ENCODE measurements at places on chromosomes 1 and 21.

DNA sequence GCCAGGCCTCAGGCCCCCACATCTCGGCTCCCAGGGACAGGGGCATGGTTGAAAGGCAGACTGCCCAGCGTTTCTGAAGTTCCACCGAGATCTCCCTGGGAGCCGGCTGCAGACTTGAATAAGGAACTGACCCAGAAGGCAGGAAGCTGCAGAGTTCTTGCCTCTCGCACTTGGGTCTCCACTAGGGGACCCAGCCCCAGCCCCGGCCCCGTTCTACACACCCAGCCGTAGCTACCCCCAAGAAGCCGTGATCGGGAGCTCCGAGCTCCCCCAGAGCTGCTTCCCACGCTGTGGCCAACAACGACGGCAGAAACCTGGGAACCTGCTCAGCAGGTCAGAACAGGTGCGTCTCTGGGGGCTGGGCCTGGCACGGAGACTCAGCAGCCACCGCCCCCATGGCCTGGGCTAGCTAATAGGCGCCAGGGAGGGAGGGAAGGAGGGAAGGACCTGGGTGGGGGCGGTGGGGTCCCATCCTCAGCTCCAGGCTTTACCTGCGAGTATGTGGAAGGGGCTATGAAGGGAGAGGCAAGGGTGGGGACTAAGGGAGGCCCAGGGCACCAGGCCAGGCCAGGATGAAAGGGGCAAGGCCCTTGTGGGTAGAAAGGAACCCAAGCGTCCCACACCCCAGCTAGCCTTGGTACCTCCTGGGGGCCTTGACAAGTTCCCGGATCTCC lies at the start of gene NECTIN4:
Gene NECTIN4 (minus strand): TSS at position 308 of the 674 bp plus-strand sequence. CDS start 262 bp downstream, at position 46.
- DNase-seq = no peak

DNA sequence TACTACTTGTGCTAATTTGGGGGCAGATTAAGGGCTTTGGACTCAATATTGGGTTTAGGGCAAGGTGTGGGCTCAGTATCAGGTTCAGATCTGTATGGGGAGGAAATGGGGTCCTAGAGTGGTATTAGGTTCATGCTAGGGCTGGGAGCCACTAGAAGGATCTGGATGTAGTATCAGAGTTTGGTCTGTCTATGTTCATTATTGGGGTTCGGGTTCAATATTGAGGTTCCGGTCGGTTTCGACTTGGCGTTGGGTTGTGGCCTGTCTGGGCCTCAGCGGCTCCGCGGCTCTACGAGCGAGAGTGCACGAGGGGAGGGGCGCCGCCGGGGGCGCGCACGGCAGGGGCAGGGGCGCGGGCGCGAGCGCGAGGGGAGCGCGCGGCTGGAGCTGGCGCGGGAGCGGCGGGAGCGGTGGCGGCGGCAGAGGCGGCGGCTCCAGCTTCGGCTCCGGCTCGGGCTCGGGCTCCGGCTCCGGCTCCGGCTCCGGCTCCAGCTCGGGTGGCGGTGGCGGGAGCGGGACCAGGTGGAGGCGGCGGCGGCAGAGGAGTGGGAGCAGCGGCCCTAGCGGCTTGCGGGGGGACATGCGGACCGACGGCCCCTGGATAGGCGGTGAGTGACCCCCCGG lies at the start of gene PTPRF:
Gene PTPRF (plus strand): TSS at position 401 of the 624 bp plus-strand sequence. CDS start 14,193 bp downstream, outside the sequence.
- DNase-seq = peak; percentile 91

DNA sequence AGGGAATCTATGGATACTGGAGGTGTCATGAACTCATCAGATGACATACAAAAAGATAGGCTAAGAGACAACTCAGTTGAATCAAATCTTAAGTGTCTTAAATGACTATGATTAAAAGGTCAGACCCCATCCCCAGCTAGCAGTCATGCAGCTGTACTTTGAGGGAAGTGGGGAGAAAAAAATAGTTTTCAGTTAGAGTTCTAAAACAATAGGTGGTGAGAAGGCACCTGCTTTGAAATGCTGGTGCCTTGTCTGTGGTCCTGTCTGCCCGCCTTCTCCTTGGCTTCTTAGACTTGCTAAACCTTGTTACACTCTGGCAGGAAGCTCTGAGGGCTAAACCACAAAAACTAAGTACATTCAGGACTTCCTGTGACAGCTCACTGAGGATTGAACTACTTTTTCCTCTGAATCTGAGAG lies 15.3 kb downstream of the CD2 start:
- no peak for DNase-seq

DNA sequence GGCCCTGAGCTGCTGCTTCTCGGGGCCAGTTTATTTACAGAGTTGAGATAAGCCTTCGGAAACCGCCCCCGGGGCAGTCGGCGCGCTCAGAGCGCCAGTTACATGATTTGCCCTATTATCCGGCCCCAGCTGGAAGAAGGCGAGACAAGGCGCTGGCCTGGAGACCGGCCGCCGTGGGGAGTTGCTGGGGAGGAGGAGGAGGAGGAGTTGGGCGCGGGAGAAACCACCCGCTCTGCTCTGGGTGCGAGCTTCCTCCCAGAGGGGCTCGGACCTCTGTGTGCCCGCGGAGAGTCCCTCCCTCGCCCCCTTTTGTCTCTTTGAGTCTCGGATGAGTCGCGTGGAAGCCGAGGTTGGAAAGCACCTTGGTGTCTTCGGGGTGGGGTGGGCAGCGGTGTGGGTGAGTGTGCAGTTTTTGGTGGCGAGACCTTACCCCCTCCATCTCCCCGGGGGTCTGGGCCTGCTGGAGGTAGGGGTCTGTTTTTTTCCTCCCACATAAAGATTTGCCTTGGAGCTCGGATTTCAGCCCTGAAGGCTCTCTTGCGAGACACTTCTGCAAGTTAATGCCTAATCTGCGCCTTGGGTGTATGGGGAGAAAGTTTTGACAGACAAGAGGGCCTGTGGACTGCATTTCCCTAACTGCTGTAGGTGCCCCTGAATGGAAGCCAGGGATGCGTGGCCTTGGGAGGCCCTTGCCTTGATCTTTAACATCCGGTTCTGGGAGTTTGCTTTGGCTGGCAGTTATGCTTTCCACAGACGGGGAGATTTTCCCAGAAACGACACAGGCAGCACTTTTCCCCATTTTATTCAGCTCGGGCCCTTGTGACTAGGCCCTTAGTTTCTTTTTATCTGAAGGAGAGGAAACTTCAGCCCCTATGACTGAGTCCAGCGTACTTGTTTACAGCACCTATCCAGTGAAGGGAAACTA lies 80.0 kb downstream of the NDUFS5 start:
- no peak for DNase-seq

DNA sequence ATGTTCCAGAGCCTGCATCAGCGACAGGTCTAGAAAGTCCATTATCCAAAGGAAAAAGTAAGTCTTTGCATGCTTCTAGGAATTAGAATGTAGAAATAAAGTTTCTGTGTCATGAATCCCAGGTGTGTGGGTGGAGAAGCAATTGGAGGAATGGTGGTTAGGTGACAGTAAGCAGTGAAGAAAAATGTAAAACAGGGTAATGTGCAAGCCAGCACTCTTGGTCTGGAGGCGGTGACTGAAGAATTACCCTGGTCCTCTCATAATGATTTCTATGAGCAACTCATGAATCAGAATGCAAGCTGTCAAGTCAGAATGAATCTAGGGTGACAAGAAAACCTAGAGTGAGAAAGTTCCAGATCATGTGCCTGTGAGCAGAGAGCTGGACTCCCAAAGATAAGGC lies 33.6 kb downstream of the PLPPR4 start:
- DNase-seq = no peak

GRCh38 chr1:159839116-159839849 lies 12.6 kb downstream of the SLAMF8 start:
- no peak for DNase-seq

DNA sequence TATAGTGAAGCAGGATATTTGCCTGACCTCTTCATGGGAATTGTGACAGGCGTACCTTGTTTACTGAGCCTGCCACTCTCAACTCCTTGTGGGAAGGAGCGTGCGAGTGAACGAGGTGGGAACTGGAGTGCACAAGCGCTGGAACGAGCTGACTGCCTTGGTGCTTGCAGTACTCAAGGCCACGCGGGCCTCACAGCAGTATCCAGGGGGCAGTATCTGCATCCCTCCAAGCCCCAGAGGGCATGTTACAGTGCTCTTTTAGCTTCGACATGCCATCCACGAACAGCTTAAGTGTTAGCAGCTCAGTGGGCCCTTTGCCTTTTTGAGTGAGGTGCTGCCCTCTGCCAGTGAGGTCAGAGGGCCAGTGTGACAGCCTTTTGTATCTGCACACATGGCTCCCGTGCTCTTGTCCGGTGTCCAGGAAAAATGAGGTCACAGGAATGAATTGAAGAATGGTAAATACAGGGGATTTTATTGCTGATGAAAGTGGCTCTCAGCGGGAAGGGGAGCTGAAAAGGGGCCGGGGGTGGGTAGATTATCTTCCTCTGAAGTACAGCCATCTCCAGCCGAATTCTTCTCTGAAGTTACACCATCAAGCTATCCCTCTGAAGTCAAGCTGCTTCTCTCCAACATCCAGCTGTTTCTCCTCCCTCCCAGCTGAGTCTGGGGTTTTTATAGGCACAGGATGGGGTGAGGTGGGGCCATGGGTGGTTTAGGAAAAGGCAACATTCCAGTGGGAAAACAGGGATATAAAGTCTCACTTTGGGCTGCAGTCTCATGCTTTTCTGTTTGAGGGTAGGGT lies 69.3 kb downstream of the EPB41 start:
- no peak for DNase-seq

- DNase-seq = no peak
Observed at GRCh38 chr1:204348242-204348641, 11.5 kb downstream of the PLEKHA6 start.

- DNase-seq = peak; percentile 55
Observed at GRCh38 chr1:62194651-62195544, at the start of gene L1TD1. L1TD1 (plus strand) TSS chr1:62194849; CDS start chr1:62206629, 11,780 bp downstream.

DNA sequence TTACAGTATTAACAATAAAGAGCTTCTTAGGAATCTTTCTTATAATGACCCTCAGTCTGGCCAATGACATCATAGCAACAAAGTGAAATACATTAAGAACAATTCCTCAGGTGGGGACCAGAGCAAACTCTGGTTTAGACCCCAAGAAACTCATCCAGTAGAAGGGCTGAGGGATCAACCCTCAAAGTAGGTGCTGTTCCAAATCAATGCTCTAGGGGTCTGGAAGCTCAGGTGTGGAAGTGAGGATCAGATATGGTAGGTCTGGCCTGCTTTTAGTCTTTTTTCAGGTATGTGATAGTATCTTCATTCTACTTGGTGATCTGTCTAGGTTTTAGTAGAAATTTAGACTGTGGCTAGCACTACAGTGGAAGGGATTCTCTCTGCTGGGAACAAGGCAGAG lies 291.7 kb downstream of the PDE4B start:
- DNase-seq = no peak

- no peak for DNase-seq
Observed at GRCh38 chr1:2887941-2888855, 86.7 kb upstream of the TTC34 start.

- no peak for DNase-seq
Observed at GRCh38 chr21:16088056-16088455, 358.3 kb downstream of the USP25 start.

GRCh38 chr1:234234199-234234598 lies 139.1 kb upstream of the COA6 start:
- DNase-seq = no peak

GRCh38 chr1:60813071-60813470 lies 269.3 kb upstream of the NFIA start:
- peak; percentile 10 for DNase-seq

DNA sequence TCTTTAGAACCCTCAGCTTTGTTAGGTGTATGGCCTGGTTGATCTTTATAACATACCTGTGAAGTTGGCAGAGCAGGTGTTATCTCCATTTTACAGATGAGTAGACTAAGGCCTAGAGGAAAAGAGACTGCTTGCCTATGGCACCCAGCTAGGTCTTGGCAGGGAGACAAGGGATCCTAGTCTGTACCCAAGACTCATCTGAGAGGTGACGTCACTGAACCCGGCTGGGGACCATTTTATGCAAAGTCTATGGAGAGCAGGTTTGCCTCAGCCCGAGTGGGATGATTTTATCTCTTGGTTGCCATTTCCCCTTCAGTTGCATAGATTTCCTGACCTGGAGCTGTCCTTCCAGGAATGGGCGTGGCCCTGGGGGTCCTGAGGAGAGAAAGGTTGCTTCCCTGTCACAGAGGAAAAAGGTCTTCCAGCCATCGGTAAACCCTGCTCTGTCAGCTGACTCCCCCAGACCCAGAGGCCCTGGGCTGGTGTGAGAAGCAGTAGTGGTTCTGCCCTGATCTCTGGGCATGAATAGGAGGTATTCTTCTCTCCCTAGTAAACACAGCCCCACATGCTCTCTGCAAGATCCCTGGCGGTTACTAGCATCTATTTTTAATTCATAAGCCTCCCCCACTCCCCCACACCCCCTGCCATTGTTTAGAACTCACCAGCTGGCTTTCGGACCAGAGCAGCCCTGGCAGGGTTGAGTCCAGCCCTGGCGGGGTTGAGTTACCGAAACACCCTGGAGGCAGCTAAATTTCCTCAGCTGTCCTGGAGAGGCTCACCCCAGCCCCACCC lies 19.6 kb downstream of the TMCC2 start:
- DNase-seq = no peak

DNA sequence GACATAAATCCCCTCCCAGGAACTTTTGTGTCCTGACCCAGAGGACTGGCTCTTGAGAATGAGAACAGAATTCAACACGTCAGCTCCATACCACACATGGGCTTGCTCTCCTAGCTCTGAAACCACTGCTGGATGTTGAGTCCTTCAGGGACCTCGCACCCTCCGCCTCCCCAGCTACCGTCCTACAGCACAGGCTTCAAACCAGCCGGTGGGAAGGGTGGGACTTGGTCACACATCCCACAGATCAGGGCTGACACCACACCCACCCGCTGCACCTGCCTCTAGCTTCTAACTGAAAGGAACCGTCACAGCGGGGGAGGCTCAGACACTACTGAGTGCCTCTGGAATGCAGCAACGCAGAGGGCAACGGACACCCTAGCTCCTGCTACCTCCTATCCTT lies 24.0 kb downstream of the MRAP start:
- DNase-seq = no peak

DNA sequence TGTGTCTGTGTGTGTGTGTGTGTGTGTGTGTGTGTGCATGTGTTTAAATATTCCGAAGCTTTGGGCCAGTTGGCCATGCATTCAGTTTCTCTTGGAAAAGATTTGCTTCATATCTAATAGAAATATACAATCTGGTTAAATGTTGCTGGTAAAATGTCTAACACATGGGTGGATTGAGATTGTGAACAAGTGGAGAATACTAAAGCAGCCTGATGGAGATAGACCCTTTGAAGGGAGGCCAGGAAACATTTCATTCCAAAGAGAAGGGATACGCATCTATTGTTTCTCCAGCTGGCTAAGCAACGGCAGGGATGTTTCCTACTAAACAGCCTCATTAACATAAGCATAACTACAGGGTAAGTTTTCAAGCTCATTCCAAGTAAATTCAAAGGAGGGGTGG lies 257.5 kb upstream of the PTBP2 start:
- DNase-seq = no peak

GRCh38 chr1:160400223-160400645 lies at the start of gene VANGL2:
VANGL2 (plus strand) TSS chr1:160400564; CDS start chr1:160415838, 15,274 bp downstream.
- peak; percentile 71 for DNase-seq

- no peak for DNase-seq
Observed at GRCh38 chr1:53683986-53684740, 54.8 kb downstream of the GLIS1 start.
